ENCODE measurements at places on chromosomes 2 and 18.

- no peak for DNase-seq
Observed at GRCh38 chr2:104755026-104755878, 98.7 kb upstream of the POU3F3 start.

DNA sequence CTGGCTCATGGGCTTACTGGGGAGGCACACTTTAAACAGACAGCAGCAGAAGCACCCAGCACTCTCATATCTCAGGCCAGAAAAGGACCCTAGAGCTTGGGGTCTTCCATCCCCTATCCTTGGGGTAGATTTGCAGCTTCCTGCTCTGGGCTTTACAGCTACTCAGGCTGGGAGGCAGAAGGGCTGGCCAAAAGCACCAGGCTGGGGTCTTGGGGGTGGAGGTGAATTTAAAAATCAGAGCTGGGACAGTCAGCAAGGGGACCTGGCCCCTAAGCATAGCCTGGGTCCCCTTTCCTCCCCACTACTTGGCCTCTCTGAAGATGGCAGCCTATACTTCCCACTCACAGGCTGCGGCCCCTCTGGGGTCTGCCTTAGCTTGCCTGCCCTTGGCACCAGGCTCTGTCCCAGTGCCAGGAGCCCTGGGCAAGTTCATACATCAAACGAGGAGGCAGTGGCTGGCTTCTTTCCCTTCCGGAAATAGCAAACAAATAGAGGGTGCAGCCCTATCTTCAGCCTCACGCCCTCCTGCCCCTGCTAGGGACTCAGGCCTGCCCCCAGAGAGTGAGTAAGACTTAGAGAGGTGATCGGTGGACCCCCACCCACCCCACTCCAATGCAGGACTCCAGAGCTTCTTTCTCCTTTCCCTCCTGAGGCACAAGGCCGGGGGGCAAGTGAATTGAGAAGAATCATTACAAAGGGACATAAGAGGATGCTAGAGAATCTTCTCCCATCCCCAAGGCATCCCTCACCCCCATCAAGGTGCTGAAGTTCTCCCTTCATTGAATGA lies 26.0 kb upstream of the TNS1 start:
- no peak for DNase-seq

DNA sequence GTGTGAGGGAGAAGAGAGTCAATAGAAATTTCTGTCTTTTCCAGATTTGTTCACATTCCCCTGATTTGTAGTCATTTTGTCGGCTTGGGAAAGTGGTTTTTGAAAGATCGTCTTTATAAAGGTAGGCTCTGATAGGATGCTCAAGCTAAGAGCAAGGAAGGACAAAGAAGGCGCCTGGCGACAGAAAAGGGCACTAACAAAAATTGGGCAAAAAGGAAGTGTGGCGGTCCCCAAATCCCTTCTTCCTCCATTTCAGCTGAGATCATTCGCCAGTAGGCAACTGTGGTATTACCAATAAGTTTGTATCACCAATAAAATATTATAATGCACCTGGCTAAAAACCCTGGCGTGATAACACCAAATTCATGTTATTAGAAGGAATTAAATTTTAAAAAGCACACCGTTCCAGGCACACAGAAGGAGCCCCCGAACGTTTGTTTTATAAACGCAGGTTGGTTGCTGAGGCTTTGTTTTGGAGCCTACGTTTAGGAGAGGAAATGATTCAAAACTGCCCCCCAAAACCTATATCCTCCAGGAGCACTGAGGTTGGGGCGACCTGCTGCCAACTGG lies 756 bp upstream of the PTPN4 start:
- DNase-seq: no peak

DNA sequence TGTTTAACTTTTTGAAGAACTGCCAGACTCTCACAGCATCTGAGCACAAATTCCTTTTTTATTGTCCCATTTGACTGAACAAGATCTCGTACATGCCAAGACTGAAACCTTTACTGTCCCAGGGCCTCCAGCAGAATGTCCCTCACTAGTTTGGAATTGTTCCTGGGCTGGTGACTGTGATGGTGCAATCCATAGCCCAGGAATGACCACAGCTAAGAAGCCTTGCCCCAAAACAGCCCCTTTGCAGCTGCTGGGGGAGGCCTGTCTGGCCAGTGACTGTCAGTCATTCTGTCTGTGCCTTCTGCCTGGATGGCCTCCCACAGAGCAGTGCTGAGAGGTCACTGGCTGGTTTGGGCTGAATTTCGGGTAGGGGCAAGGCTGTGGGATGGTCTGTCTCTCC lies 184.5 kb upstream of the MSH6 start:
- DNase-seq: no peak

GRCh38 chr2:22604136-22604535 lies 780.8 kb upstream of the KLHL29 start:
- no peak for DNase-seq

GRCh38 chr2:208334230-208334629 lies 68.2 kb downstream of the PIKFYVE start:
- no peak for DNase-seq

DNA sequence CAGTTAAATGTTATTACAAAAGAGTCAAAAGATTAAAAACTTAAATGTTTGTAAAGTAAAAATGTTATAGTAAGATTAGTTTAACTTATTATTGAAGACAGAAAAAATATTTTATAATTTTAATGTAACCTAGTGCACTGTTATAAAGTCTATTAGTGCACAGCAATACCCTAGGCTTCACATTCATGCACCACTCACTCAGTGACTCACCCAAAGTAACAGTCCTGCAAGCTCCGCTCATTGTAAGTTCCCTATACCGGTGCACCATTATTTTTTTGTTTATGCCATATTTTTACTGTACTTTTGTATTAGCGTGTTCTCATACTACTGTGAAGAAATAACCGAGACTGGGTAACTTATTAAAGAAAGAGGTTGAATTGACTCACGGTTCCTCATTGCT lies 759.7 kb upstream of the CDH7 start:
- DNase-seq: no peak
